ENCODE measurements at places on chromosomes 12 and 14.

DNA sequence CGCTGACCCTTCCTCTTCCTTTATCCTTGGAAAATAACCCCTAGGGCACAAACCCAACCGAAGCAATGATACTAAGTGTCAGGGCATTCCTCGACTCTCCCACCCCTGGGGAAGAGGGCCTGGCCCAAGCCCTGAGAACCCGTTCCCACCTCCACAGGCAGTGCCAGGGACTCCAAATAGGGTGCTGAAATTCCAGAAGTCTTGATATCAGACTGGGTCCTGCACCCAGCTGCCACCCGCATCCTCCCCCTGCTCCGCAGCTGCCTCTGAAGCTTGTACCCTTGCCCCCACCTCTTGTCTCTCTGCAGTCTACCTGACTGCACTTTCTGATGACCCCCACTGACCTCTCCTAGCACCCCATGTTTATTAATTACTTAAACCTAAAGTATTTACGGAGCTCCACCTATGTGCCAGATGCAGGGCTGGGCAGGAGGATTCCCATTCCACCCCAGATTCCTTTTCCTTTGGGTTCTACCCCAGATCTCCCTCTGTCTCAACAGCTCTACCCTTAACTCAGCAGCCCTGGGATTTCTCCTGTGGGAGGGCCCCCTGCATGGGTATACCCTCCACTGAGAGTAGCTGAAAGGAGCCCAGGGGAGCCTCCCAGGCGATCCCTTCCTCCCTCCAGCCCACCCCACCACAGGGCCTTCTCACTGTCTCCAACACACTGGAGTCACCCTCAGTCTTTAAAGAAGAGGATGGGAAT, 4.1 kb upstream of the KRT18 start:
- no peak for DNase-seq

DNA sequence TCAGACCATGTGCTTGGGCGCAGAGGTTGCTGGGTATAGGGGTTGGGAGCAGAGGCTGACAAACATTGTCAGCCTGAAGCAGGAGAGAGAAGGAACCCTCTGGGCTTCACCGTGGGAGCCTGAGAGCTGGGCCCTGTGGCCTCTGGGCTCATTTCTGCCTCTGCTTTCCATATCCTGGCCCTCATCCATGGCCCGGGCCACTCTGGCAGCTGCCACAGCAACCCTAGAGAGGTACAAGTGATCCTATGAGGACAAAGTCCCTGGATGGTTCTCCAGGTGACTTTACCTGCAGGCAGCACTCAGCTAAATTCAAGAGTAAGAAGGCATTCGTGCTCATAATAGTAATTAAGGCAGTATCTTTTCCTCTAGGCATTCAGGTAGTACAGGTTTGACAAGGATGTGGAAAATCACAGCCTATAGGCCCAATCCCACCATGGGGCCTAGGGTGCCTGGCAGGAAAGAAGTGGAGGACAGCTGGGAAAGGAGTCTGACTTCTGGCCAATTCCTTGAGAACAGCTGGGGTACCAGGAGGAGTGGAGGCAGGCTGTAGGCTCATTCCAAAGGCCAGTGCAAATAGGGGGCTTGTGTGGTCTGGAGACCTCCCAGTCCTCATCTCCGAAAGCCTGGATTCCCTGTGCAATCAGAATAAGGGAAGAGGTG, 3.6 kb upstream of the TTC7B start:
- no peak for DNase-seq

GRCh38 chr12:76250256-76250655, 98.0 kb downstream of the BBS10 start:
- DNase-seq, result no peak

GRCh38 chr14:75519826-75520728, 2.2 kb upstream of the BATF start:
- DNase-seq, result no peak

- no peak for DNase-seq
Observed at GRCh38 chr14:21867541-21867940, 193.9 kb upstream of the OR4E1 start.

GRCh38 chr12:66066929-66067523, 63.5 kb downstream of the LLPH start:
- DNase-seq, result no peak

DNA sequence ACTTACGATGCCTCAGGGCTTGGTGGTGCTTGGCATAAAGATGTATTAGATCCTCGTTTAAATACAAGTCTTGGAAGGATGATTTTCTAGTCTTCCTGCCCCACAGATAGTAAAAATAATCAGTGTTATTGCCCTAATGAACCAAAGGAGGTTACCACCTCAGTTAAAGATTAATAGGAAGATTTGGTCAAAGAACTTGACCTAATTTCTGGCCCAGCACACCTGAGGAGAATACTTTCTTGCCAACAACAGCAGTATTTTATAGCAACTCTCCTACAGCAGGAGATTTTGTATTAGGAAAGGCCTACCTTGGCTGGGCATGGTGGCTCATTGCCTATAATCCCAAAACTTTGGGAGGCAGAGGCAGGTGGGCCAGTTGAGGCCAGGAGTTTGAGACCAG, 31.6 kb downstream of the CSRP2 start:
- DNase-seq, result no peak

- DNase-seq, result no peak
Observed at GRCh38 chr12:131152587-131152986, 198.9 kb downstream of the ADGRD1 start.

- DNase-seq, result no peak
Observed at GRCh38 chr12:91328451-91328850, 145.8 kb upstream of the DCN start.

DNA sequence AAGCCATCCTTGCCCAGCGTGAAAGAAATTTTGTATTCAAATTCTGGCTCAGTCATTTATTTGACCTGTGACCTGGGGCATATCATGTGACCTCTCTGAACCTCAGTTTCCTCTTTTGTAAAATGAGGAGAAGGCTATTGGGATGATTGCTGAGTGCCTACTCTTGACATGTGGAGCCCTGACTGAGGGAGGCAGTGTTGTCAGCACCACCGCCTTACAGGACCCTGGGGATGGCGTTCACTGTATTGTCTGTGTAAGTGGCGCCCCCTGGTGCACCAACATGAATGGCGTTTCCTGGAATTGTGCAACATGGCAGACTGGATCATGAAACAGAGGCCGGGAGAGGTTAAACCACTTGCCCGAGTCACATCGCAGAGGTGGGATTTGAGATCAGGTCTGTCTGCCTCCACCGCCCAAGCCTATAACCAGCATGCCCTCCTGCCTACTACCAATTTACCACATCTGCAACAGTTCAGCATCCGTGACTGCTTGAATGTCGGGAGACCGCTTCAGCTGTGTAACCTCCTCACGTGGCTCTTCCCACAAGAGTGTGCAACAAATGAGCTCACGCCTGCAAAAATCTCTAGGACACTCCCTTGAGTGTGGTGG, 20.1 kb upstream of the CCDC63 start:
- DNase-seq, result peak; percentile 84

- no peak for DNase-seq
Observed at GRCh38 chr12:10661338-10661737, 12.5 kb downstream of the STYK1 start.

DNA sequence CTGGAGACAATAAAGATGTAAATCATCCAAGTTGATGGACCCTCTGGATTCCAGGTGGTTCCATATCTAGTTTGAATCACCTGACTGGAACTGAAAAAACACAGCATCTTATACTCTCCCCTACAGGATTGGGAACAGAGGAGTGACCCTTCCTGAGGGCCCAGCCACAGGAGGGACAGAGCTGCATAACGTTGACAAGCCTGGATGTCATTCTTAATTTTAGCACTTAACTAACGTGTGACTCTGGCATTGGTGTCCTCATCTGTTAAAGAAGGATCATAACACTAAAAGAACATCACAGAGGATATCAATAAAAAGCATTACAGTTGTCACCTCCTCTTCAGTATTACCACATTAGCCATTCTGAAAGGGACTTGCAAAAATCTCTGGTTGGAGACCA, 47.7 kb downstream of the STON2 start:
- no peak for DNase-seq

- no peak for DNase-seq
Observed at GRCh38 chr12:66482351-66483203, 180.3 kb downstream of the HELB start.

GRCh38 chr12:62308201-62308600, 48.0 kb downstream of the USP15 start:
- DNase-seq, result no peak

DNA sequence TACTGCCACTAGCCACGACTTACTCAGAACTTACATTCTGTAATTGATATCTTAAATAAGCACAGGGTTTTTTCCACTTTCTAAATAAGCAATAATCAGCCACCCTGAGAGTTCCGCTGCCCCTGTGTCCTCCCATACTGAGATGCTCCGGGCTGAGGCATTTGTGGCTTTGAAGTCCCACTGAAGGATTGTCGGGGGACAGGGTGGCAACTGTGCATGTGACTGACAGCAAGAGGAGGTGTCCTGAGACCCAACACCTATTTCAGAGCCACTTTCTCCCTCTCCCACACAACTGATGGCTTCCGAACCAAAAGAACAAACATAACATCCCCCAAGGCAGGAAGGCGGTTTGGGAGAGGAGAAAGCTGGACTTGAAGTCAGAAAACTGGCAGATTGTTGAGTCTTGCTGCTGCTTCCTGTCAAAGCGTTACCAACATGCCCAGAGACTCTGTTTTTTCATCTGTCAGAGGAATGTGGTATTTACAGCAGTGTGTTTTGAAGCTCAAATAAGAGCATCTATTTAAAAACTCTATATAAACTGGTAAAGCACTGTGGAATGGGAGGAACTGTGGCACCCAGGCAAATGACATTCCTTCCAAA, 157.9 kb upstream of the FKBP4 start:
- DNase-seq, result no peak
